Naive thymus-derived CD8-positive, alpha-beta T cell (primary cell): ENCODE measurements at places on chromosomes 6 and 20.

DNA sequence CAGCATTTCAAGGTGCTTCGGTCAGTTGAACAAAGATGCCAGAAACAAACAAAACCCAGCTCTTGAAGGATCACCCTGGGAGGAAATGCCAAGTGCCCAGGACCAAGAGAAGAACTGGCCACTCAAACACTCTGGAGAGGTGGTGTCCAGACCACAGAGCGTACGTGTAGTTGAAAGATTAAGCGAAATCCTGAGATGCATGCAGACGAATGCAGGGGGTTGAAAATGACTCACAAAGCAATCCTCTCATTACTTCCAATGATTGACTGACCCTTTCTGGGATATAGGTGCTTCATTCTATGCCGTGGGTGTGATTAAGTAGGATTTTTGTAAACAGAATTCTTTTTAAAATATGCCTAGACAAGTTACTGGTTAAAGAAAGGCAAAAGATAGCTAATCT is 71.5 kb upstream of the ATXN1 start:
- no peak for DNase-seq

DNA sequence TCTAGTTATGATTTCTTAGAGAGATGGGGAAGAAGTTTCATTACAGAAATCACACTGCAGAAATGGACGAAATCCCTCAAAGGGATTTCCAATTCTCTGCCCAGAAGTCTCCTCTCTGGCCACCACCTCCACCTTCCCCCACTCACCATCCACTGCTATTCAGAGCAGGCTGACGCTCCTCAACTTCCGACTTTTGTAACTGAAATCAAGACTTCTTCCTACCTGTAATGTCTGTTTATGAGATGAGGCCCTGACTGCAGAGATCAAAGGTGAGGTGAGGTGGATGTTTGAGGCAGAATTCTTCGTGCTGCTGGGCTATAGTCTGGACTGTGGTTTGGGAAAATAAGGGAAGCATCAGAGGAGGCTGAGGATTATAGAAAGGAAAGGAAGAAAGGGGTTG is 385.2 kb upstream of the ARID1B start:
- no peak for DNase-seq

DNA sequence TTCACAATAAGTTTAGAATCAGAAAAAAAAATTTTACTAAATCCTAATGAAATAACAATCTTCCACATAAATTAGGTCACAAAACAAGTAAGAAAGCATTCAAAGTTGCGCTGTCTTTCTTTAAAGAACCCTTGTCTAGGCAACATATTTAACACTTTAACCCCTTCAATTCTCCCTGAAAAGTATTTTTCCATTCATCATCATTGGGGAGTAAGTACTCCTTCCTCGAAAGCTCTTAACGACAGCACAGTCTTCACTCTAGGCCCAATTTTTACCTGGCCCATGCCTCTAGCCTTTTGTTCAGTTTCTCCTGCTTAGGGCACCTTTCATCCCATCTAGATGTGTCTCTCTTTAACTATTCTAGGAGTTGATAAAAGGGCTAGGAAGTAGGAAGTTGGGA is 2.6 kb downstream of the TSPYL1 start:
- no peak for DNase-seq

GRCh38 chr20:58688414-58688813 is 4.2 kb upstream of the NPEPL1 start:
- DNase-seq, result no peak

- DNase-seq, result no peak
Measured at GRCh38 chr6:108746366-108746765, 101.9 kb upstream of the ARMC2 start.

DNA sequence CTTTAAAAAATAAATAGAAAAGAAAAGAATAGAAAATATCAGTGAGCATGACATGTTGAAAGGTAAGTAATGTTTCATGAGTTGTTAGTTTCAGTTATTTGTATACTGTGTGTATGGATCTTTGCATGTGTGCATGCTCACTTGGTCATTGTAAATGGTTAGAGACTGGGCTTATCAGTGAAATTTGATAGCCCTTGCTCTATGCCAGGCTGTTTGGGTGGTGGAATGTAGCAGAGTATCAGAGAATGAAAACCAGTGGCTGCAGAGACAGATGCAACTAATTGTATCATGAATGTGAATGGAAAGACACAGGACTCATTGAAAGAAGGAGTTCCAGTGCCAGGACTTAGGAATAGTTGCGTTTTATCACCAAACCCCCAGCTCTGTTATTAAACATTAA is 4.2 kb downstream of the GSTA2 start:
- no peak for DNase-seq

- no peak for DNase-seq
Measured at GRCh38 chr6:72425003-72425681, 196.7 kb upstream of the KCNQ5 start.

- no peak for DNase-seq
Measured at GRCh38 chr6:1015825-1016224, 296.1 kb upstream of the FOXQ1 start.

DNA sequence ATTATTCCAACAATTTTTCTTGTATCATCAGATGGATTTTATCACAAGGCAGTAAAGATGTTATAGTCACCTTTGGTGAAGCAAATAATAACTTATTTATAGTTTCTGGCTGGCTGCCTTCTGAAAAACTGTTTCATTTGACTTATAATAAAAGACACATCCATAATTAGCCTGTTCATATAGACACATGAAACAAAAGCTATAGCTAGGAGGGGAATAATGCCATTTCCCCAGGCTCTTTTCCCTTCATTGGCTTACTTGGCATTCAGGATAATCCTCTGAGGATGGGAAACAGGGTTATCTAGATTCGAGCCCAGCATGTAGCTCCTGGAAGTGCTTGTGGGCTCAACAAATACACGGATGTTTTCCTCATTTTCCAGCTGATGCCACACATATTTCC is 17.5 kb downstream of the MMP24 start:
- no peak for DNase-seq

GRCh38 chr20:51749674-51750036 is 18.5 kb downstream of the ATP9A start:
- no peak for DNase-seq

DNA sequence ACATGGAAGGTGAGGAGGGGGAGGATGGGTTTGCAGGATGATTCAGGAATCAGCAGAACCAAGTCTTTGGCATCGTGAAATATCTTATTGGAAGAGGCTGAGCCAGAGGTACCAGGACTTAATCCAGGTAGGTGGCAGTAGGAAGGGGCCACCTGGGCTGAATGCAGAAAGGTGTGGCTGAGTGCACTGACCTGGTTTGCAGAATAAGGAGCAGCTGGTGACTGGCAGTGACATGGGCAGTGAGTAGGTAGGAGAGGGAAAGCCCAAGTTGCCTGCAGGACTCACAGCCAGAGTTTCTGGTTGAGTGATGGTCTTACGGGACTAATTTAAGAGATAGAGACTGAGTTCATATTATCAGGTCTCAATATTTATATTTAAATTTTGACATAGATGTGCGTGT is 1.1 kb upstream of the PBOV1 start:
- DNase-seq, result no peak

DNA sequence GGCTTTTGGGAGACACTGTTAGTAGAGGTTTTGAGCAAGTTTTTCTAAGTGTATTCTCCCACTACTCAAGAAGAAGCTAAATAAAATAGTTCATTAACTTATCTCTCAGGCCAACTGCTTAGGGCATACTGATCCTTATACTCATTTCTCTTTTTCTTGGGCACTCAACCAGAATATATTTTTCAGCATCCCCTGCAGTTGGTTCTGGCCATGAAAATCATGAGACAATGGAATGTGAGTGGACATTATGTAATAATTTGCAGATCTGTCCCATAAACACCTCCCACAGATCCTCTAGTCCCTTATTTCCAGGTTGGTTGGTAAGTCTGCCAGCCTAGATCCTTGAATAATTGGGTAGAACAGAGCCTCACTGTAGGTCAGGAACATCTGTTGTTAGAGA is 136.7 kb downstream of the AIG1 start:
- no peak for DNase-seq

GRCh38 chr20:45485388-45485787 is 15.8 kb downstream of the WFDC2 start:
- DNase-seq, result no peak

DNA sequence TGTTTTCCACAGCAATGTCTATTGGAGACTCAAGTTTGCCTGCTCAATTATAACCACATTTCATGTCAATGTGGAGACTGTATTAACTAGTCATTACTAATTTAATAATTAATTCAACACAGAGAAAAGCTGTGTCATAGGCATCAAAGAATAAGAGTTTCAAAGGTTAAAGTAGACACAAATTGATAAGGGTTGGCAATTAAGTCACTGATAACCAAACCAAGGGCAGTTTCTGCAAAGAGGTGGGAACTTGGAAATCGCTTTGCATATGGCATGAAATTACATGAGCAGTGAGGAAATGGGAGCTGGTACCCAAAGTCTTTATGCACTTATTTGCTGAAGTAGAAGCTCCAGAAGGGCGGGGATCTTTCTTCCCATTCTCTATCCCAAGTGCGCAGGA is 34.2 kb downstream of the GCLC start:
- DNase-seq, result no peak

- DNase-seq, result no peak
Measured at GRCh38 chr6:52190409-52190808, 4.2 kb downstream of the IL17A start.

GRCh38 chr20:17841751-17842215 is 126.8 kb downstream of the SNX5 start:
- DNase-seq, result no peak
